CD4-positive, alpha-beta T cell treated with Interleukin-12 subunit alpha and Interleukin-12 subunit beta, for 1 hour (primary cell): ENCODE measurements at places on chromosomes 16 and 17.

DNA sequence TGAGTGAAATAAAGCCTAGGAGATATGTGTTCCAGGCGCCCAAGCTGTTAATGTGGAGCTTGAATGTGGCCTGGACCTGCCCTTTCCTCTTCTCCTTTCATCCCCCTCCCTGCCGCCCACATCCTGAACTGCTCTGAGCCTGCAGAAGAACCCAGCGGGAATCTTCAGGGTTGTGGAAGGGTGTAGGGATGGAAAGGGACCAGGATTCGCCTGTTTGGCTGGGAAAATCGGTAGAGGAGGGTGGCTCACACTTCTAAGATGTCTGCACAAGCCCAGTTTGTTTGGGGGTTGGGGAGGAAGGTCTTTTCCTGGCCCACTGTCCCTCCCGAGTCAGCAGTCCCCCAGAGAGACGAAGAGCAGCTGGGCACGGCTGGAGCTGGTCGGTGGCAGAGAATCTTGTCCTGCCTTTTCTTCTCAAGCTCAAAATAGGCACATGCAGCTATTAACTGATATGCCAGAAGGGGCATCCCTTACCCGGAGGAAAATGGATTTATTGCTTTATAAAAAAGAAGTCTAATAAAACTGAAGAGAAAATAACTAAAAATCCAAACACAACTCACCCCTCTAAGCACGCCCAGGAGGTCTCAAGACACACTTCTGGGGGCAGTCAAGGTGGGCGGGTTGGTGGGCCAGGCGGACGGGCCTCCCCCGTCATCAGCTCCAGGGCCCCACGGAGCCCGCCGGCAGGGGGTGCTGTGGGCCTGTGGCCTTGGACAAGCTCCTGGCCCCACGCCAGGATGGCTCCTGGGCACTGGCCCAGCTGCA, 11.5 kb upstream of the PITPNA start:
- peak; percentile 58 for DNase-seq

- DNase-seq = no peak
These were observed 227.3 kb upstream of the RPL38 start for GRCh38 chr17:73976147-73976546.

- no peak for DNase-seq
These were observed 35.1 kb upstream of the IL34 start for GRCh38 chr16:70611224-70611598.

GRCh38 chr16:88994695-88995094, 17.7 kb upstream of the CBFA2T3 start:
- DNase-seq = no peak

DNA sequence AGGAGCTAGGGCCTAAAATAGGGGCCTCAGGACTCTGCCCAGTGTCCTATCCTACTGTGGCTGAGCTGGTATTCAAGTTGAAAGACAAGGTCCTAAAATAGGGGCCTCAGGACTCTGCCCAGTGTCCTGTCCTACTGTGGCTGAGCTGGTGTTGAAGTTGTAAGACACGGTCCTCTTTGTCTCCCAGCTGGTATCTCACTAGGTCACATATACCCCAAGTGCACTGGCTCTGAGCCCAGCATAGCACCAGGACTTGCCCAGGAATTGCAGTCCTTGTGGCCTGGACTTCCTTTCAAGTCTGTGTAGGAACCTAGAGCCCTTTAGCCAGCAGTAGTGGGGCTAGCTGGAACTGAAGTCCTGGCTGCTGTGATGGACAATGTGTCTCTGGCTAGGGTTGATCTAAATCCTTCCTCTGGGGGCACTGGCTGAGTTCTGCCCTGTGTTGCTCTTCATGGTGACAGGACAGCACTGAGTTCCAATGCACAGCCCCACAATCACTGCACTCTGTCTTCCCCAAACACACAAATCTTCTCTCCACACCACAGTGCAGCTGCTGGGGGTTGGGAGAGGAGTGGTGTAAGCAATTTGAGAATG, 260.5 kb downstream of the HAPSTR1 start:
- no peak for DNase-seq

GRCh38 chr16:57383276-57384247, 11.3 kb downstream of the CX3CL1 start:
- no peak for DNase-seq

DNA sequence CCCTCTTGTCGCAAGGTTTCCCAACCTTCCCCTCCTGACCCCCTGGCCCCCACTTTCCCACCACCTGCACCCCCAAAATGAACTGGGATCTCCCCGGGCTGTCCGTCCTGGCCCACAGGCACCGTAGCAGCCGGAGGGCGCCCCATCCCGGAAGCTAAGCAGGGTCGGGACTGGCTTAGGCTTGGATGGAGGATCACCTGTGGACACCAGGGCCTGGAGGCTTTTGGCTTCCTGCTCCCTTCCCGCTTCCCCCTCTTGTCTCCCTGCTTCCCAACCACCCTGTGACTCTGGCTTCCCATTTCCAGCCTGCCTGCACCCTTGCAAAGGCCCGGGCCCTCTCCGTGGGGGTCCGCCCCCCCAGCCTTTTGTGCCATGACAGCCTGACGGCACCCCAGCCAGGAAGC, 2291.3 kb downstream of the TP53TG3F start:
- DNase-seq = no peak

DNA sequence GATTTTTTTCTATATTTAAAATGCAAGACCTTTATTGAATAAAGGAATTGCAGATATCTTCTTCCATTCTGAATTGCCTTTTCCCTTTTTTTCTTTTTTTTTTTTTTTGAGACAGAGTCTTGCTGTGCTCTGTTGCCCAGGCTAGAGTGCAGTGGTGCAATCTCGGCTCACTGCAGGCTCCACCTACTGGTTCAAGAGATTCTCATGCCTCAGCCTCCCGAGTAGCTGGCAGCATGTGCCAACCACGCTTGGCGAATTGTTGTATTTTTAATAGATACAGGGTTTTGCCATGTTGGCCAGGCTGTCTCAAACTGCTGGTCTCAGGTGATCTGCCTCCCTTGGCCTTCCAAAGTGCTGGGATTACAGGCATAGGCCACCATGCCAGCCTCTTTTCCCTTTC, 151.5 kb downstream of the CEP112 start:
- no peak for DNase-seq

DNA sequence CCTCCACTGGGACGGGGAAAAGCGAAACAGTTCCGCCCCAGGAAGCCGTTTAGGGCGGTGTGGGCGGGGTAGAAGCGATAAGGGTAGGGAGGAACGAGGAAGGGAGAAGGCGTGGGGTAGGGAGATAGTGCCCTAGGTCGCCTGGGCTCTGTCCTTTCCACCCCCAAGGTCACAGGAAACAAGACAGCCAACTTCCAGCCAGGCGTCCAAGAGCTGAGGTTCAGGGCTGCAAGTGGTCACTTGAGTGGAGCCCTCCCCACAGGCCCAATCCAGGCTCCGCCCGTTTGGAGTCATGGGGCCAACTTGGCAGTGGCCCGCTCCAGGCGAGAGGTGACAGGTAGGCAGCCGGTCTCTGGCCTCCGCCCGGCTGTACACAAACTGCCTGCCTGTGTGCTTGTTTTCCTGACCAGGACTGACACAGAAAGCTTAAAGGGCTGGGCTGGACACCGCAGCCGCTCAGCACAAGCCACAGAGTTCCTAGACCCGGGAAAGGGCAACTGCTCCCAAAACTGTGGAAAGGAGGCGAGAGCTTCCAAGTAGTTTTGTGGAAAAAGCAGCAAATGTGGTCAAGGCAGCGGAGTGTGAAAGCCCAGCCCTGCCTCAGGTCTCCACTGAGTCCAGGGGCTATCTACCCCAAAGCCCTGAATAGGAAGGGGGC, at the start of gene RILP:
Gene RILP (minus strand): TSS at position 23 of the 658 bp plus-strand sequence. CDS start 62 bp downstream, outside the sequence.
- DNase-seq = no peak

DNA sequence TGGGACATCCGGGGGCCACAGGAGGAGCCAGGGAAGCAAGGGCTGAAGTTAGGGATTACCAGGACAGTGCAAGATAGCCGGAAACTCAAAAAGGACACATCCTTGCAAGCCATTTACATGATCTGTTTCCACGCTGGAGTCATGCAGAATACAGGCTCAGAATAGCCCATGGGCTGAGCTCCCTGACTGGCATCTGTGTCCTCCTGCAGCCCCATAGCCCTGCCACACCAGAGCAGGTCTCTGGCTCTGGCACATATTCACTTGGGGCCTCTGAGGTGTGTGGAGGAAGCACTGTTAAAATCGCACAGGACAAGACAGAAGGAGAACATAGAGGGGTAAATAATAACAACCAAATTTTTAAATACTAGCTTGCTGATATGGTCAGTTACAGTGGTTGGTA, 65.8 kb downstream of the ELAC2 start:
- DNase-seq = no peak

- DNase-seq = no peak
These were observed 44.9 kb downstream of the ABCA5 start for GRCh38 chr17:69282002-69282401.

GRCh38 chr17:57629886-57630285, 115.2 kb downstream of the CCDC182 start:
- no peak for DNase-seq

DNA sequence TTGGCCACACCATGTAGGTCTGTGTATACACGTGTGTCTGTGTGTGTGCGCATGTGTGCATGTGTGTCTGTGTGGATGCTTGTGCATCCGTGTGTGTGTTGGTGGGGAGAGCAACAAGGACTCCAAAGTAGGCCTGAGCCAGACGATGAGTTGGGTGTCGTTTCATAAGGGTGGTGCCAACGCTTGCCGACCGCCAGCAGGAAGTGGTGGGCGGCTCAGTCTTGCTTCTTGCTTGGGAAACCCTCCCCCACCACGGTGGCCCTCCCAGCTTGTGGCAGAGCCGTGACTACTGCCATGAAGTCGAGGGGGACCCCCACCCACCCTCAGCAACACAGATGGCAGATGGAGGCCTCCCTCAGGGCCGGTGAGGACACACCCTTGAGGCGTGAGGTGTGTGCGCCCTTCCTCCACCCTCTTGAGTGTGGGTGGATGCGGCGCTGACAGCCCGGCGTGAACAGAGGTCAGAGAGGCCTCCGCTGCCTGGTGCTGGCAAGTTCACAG, 17.5 kb downstream of the SBK1 start:
- DNase-seq = peak; percentile 89

- DNase-seq = peak; percentile 79
These were observed 2.9 kb downstream of the CTRL start for GRCh38 chr16:67928561-67929364.
